Upper lobe of left lung (tissue), 6 donors: ENCODE measurements at places on chromosomes 12 and 14.
A peak's percentile ranks its signal among the peaks of the same experiment; 100 is the strongest.

GRCh38 chr12:80178846-80179245 lies 79.5 kb downstream of the OTOGL start:
- no peak overlapping the region for H3K27ac ChIP-seq
- no peaks in the 10 kb centered on the region for H3K4me1 ChIP-seq
- H3K36me3 ChIP-seq = no peaks in the 10 kb centered on the region
- DNase-seq = no peak

DNA sequence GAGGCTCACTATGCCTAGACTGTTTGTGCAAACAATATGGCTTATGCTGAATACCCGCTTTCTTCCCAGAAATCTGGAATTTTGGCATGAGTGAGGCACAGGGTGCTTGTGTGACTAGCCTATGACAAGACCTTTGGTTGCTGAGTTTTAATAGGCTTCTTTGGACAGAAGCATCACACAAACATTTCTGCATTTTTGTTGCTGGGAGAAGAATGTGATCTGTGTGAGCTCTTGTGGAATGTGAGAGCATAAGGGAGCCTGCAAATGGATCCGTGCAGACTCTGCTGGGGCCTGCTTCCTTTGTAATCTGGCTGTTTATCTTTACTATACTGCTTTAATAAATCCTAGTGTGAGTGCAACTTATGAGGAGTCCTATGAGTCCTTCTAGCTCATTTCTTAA lies 83.0 kb upstream of the ZDHHC17 start:
- peaks cover 7% of the 10 kb centered on the region for H3K4me1 ChIP-seq
- DNase-seq = no peak
- no peak overlapping the region for H3K27ac ChIP-seq
- H3K36me3 ChIP-seq = no peaks in the 10 kb centered on the region
- H3K4me3 ChIP-seq = no peak overlapping the region

- no peaks in the 10 kb centered on the region for H3K4me1 ChIP-seq
- H3K4me3 ChIP-seq = no peak overlapping the region
- H3K27me3 ChIP-seq = no peaks in the 10 kb centered on the region
- H3K27ac ChIP-seq = no peak overlapping the region
- H3K36me3 ChIP-seq = no peaks in the 10 kb centered on the region
Measured at GRCh38 chr14:33475623-33476022, 475.3 kb downstream of the EGLN3 start.

- no peak for DNase-seq
- no peaks in the 10 kb centered on the region for H3K27me3 ChIP-seq
- peak overlapping the region; percentile 93 for H3K4me3 ChIP-seq
- H3K4me1 ChIP-seq = peaks cover 44% of the 10 kb centered on the region
- H3K36me3 ChIP-seq = peaks cover 17% of the 10 kb centered on the region
- H3K27ac ChIP-seq = peak overlapping the region; percentile 95
Measured at GRCh38 chr12:56300644-56301464, 724 bp upstream of the CS start.

GRCh38 chr12:89863493-89863938 lies 154.9 kb upstream of the ATP2B1 start:
- no peaks in the 10 kb centered on the region for H3K27me3 ChIP-seq
- H3K4me1 ChIP-seq = peaks cover 15% of the 10 kb centered on the region
- H3K27ac ChIP-seq = peak overlapping the region; percentile 60

DNA sequence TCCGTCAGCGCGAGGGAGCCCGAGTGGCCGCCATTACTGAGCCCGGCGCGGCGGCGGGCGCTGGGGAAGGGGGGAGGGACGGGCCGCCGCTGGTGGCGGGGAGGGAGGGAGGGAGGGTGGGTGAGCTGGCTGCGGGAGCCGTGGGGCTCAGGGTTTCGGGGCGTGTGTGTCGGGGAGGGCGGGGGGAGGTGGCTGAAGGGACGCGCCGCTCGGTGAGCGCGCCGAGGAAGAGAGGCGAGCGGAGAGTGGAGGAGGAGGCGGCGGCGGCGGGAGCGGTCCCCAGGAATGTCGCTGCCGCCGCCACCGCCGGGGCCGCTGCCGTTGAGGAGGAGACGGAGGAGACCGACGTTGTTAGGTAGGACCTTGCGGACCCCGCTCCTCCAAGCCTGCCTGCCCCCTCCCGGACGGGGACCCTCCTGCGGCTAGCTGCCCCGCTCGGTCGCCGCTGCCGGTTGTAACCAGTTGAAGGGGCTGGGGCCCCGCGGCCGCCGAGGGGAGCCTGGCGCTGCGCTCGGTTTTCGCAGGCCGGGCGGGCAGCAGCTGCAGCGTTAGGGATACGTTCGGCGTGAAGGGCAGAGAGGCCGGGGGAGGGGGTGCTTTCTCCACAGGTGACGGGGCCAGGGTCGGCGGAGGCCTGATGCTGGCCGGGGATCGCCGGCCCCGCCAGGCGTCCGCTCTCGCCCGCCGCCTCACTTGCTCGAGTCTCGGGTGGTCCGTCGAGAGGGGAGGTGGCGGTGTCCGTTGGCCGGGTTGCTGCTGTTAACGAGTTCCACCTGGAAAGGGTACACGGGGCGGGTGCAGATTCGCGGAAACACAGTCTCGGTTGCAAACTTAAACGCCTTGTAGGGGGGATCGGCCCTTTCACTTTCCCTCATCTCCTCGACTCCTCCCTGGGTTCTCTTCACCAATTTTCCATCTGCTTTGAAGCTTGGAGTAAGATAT lies at the start of gene ARHGAP5:
Gene ARHGAP5, plus strand, starts transcription at position 224 of the 942 bp plus-strand sequence. CDS start 13,366 bp downstream, outside the sequence.
- H3K27me3 ChIP-seq = no peaks in the 10 kb centered on the region
- peak within 1 kb of the TSS; percentile 99 for H3K27ac ChIP-seq
- peaks cover 21% of the 10 kb centered on the region for H3K4me1 ChIP-seq

- H3K27me3 ChIP-seq = no peaks in the 10 kb centered on the region
- H3K4me3 ChIP-seq = no peak overlapping the region
- peaks cover 56% of the 10 kb centered on the region for H3K36me3 ChIP-seq
Measured at GRCh38 chr12:108805136-108805535, 52.2 kb downstream of the SSH1 start.

DNA sequence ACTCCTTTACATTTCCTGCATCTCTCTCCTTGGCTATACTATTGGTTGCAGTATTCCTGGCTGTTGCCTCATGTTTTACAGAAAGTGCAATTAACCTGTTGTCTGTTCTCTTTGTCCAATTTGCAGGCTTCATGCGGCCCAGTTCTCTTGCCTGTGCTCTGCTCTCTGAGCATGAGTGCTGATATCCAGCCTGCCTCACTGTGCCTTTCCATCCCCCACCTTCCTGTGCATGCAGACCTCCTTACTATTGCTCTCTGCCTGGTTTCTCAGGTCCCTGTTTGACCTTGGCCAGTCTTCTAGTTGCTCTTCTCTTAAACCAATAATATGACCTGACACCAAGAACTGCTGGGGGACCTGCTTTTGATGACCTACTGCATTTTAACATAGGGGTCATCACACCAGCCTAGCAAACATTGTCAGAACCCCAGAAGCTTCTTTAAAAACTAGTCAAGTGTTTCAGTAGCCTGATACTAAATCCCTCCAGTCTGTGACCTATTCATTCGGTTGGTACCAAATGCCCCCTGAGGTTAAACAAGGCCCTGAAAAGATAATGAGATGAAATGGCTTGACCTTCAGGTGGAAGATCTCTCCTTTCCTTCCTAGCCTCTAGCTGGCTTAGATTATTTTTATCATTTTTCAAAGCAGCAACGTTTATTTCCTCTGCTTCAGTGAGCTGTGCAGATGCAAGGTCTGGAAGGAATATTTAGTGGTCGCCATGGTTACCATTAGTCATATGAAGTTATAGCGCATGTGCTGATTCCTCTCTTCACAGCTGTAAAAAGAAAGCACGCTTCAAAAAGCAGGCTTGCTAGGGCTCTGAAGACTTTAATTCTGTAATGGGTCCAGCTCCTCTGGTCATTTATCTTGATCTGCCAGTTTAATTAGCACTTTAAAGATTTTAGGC lies 216.5 kb downstream of the PHLDA1 start:
- H3K4me1 ChIP-seq = no peaks in the 10 kb centered on the region
- H3K4me3 ChIP-seq = no peak overlapping the region
- no peak overlapping the region for H3K27ac ChIP-seq
- H3K36me3 ChIP-seq = no peaks in the 10 kb centered on the region
- DNase-seq = no peak

DNA sequence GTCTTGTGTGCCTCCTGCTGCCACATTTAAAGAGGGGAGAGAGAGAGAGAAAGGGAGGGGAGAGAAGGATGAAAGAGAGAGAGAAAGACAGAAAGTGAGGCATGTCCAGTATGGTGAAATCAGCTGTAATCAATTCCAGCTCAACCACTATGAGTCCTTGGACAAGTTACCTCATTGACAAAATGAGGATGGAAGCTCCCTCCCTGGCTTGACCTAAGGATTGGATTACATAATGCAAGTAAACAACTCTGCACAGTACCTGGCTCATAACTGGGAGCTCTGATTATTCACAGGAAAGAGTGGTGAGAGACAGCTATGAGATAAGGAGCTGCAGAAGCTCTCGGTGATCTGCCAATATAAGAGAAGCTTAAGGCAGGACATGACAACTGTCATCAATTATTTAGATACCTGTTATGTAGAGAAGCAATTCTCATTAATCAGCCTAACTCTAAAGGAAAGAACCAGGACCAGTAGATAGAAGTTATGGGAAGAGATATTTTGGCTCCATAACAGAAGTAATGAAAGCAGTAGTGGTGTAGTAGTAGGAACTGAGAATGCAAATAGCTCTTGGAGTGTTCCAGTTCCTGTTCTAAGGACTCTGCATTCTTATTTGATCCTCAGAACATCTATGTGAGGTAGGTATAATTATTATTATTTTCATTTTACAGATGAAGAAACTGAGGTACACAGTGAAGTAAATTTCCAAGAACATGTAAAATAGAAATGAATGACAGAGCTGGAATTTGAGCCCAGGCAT lies 791.6 kb downstream of the DIO2 start:
- H3K27ac ChIP-seq = no peak overlapping the region
- no peaks in the 10 kb centered on the region for H3K27me3 ChIP-seq
- H3K36me3 ChIP-seq = no peaks in the 10 kb centered on the region
- no peak for DNase-seq
- H3K4me3 ChIP-seq = no peak overlapping the region

- H3K27me3 ChIP-seq = no peaks in the 10 kb centered on the region
- peaks cover 20% of the 10 kb centered on the region for H3K36me3 ChIP-seq
- peak overlapping the region; percentile 97 for H3K27ac ChIP-seq
- peaks cover 62% of the 10 kb centered on the region for H3K4me1 ChIP-seq
- peak; percentile 91 for DNase-seq
Measured at GRCh38 chr12:104288635-104289274, 14.8 kb upstream of the EID3 start.

- no peak overlapping the region for H3K4me3 ChIP-seq
- H3K27me3 ChIP-seq = no peaks in the 10 kb centered on the region
- no peak overlapping the region for H3K27ac ChIP-seq
- no peak for DNase-seq
- H3K4me1 ChIP-seq = no peaks in the 10 kb centered on the region
- peaks cover 42% of the 10 kb centered on the region for H3K36me3 ChIP-seq
Measured at GRCh38 chr12:48092611-48093010, 13.3 kb downstream of the SENP1 start.

DNA sequence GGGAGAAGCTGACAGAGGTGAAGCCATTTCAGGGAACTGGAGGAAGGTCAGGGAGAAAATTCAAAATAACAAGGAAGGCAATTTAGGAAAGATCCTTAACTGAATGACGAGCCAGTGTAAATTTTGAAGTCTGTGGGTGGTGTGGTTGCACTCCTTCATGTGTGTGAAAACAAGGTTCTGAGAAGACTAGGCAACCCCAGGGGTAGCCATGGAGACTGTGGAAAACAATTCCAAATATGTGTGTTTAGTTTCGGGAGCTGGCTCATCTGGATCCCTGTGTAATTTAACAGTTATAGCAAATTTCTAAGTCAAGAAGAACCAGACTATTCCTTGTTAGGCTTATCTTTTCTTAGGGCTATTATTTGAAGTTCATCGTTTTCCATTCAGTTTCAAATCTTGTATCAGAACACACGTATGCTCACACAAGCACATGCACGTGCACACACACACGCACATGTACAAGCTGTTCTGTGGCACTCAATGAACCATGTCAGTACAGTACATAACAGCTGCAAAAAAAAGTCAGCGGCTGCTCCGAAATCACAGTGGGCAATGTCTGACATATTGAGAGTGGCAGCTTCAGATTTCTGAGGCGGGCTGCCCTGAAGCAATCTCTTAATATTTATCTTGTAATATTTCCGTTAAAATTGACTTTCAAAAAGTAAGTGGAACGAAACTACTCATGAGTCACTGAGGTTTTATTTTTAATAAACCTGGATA lies 411.2 kb downstream of the AEBP2 start:
- H3K27ac ChIP-seq = no peak overlapping the region
- H3K36me3 ChIP-seq = no peaks in the 10 kb centered on the region
- no peak overlapping the region for H3K4me3 ChIP-seq

GRCh38 chr14:100117633-100118395 lies 41.6 kb downstream of the DEGS2 start:
- no peak for DNase-seq
- no peaks in the 10 kb centered on the region for H3K4me1 ChIP-seq
- H3K36me3 ChIP-seq = no peaks in the 10 kb centered on the region
- no peak overlapping the region for H3K4me3 ChIP-seq

DNA sequence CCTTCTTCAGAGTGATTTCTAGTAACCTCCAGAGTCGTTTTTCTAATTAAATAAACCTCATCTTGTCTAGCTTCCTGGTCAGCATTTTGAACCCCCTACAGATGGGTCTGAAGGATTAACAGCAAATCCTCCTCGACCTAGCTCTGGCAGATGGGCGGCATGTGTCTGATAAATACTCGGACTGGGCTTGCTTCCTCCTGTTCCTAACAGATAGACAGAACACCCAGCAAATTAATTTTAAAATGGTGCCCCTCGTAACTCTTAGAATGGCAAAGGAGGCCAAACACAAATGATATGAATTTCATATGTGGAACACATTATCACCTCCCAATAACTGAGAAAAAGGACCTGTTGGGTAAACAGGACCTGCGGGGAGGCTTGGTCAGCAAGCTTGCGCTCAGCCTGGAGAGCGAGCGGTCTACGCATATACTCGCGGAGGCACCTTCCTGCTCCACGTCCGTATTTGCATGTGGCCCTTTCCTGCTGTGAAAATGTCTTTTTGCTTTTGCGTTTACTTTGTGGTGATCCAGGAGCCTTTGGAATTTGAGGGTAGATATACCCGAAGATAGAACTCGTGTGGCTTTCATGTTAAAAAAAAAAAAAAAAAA lies 79.6 kb downstream of the OTX2 start:
- H3K36me3 ChIP-seq = no peaks in the 10 kb centered on the region
- no peak for DNase-seq
- H3K27ac ChIP-seq = no peak overlapping the region
- no peak overlapping the region for H3K4me3 ChIP-seq

DNA sequence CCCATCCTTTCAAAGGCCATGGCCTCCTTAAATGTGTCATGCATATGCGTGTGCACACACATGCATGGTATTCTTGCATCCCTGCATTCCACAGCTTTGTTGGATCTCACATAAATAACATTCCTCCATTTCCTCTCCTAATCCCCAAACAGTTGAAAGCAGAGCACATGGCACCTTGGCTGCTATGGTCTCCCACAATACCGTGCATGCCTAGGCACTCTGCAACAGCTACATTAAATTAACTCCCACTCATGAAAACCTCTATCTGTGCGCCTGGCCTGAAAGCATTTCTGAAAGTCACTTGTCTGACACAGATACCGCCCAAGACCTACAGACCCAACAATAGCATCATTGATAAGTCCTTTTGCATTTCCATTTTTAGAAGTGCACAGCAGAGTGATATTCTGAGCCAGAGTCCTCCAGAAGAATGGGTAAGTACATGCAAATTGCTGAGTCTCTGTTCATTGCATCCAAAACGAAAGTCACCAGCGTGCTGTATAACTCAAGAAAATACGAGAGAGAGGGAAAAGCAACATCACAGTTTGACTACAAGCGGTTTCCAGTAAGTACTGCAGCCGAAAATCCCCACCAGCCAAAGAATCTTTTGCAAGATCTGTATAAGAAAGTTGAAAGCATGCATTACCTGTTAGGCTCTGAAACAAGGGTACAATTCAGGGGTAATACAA lies 436 bp downstream of the ASB2 start:
- H3K27ac ChIP-seq = no peak overlapping the region
- peak overlapping the region; percentile 3 for H3K4me3 ChIP-seq
- H3K4me1 ChIP-seq = peaks cover 6% of the 10 kb centered on the region

- H3K4me3 ChIP-seq = no peak overlapping the region
Measured at GRCh38 chr14:96713426-96713825, 83.8 kb upstream of the VRK1 start.
